ENCODE measurements at places on chromosomes 2 and 18.

DNA sequence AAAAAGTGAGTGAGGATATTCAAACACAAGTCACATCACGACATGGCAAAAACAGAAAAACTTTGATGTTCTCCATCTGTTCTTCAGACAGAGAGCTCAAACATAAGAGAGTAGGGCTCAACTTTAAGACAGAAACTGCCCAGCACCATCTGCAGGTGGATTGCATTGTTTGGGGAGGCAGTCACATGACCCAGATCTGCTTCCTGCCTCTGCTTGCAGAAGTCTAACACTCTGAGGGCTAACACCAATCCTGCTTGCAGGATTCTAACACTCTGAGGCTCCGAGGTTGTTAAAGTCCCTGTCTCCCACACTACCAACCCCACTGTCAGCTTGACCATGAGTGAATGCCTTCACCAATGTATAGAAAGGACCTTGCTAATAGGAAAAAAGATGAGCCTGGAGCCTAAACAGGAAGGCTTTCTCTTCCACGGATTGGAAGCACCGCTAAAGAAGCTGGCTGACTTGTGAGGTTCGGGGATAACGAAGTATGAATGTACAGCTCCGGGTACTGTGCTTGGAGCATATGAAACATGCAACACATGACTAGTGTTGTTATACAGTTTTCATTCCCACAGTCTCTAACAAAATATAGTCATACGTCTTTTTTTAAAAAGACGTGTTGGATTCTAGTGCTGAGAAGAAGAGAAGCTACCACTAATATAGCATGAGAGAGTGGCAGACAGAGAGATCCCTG, 176.6 kb upstream of the CREB1 start:
- peak; percentile 36 for DNase-seq
- peaks cover 10% of the 10 kb centered on the region for H3K4me1 ChIP-seq
- H3K27me3 ChIP-seq, result peaks cover 2% of the 10 kb centered on the region
- H3K27ac ChIP-seq, result no peak overlapping the region
- H3K4me3 ChIP-seq, result no peak overlapping the region

DNA sequence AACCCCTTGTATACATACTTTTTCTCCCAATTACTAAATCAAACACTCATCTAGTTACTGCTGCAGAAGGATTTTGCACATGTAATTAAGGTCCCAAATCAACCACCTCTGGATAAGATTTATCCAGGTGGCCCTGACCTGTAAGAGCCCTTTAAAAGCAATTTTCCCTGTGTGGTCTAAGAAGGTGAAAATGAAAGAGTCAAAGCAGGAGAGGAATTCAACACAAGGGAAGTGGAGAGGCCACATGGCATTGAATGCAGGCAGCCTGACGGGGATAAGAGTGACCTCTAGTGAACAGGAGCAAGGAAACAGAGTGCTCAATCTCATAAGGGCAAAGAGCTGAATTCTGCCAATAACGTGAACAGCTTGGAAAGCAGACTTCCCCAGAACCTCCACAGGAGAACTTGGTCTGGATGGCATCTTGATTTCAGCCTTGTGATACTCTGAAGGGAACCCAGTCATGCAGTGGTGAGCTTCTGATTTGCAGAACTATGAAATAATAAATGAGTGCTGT, 27.2 kb downstream of the PPP3R1 start:
- peaks cover 3% of the 10 kb centered on the region for H3K36me3 ChIP-seq
- peaks cover 68% of the 10 kb centered on the region for H3K4me1 ChIP-seq
- no peak for DNase-seq

GRCh38 chr2:108813732-108814131, 27.2 kb downstream of the CCDC138 start:
- no peak overlapping the region for H3K27ac ChIP-seq
- H3K4me1 ChIP-seq, result no peaks in the 10 kb centered on the region
- no peak overlapping the region for H3K4me3 ChIP-seq

GRCh38 chr2:189500456-189501160, 59.3 kb downstream of the WDR75 start:
- H3K27ac ChIP-seq, result no peak overlapping the region
- DNase-seq, result no peak
- H3K4me1 ChIP-seq, result no peaks in the 10 kb centered on the region
- no peak overlapping the region for H3K4me3 ChIP-seq

- H3K4me1 ChIP-seq, result peaks cover 1% of the 10 kb centered on the region
- peaks cover 9% of the 10 kb centered on the region for H3K36me3 ChIP-seq
- no peak overlapping the region for H3K4me3 ChIP-seq
- DNase-seq, result no peak
These were observed 78.3 kb downstream of the STPG4 start for GRCh38 chr2:47076586-47077441.

DNA sequence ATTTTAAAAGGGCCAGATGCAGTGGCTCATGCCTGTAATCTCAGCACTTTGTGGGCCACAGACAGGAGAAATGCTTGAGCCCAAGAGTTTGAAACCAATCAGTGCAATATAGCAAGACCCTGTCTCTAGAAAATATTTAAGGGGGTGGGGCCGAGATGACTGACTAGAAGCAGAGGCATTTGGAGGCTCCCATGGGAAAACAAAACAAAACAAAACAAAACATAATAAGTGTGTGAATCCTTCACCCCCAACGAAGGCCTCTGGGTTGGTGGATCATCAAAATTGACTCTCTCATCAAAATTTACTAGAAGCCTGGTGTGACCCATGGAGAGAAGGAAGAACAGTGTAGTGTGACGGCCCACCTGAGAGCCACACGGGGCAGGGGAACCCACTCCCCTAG, 560.9 kb downstream of the LRP1B start:
- no peaks in the 10 kb centered on the region for H3K27me3 ChIP-seq
- H3K27ac ChIP-seq, result no peak overlapping the region
- no peaks in the 10 kb centered on the region for H3K4me1 ChIP-seq
- no peak overlapping the region for H3K4me3 ChIP-seq
- no peak for DNase-seq

- no peaks in the 10 kb centered on the region for H3K4me1 ChIP-seq
- no peak for DNase-seq
These were observed 13.1 kb downstream of the MCFD2 start for GRCh38 chr2:46902465-46902864.

- no peaks in the 10 kb centered on the region for H3K4me1 ChIP-seq
- no peak for DNase-seq
- no peak overlapping the region for H3K27ac ChIP-seq
These were observed 191.2 kb downstream of the LRRTM1 start for GRCh38 chr2:80113399-80113798.

GRCh38 chr18:52670896-52671295, 330.9 kb downstream of the DCC start:
- no peaks in the 10 kb centered on the region for H3K27me3 ChIP-seq
- no peak overlapping the region for H3K27ac ChIP-seq
- H3K4me3 ChIP-seq, result no peak overlapping the region
- H3K36me3 ChIP-seq, result no peaks in the 10 kb centered on the region
- no peak for DNase-seq
- no peaks in the 10 kb centered on the region for H3K4me1 ChIP-seq

DNA sequence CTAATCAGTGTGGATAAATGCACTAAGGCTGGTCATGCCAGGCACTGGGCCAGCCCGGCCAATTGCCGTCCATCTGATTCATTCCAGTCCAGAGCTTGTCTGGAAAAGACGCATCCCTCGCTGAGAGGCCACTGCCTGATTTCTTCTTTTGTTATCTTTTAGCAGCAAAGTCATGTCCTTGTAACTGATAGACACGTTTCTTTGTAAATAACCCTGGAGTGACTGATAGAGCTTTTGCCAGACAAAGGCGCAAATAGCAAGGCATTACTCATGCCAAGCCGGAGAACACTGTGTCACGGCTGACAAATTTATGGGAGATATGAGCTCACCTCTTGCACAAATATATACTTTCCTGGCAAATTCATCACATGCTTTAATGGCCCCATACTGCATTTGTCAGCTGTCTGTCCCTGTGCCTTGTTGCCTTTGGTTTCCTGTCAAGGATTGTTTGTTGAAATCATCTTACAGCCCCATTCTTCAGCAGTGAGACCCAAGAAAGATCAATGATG, 164.4 kb downstream of the ETAA1 start:
- H3K27me3 ChIP-seq, result no peaks in the 10 kb centered on the region
- H3K27ac ChIP-seq, result no peak overlapping the region
- DNase-seq, result no peak
- no peaks in the 10 kb centered on the region for H3K4me1 ChIP-seq
- H3K36me3 ChIP-seq, result no peaks in the 10 kb centered on the region

GRCh38 chr2:196099916-196100315, 31.3 kb upstream of the DNAH7 start:
- peaks cover 20% of the 10 kb centered on the region for H3K4me1 ChIP-seq
- no peaks in the 10 kb centered on the region for H3K27me3 ChIP-seq
- no peak for DNase-seq
- H3K36me3 ChIP-seq, result no peaks in the 10 kb centered on the region
- H3K4me3 ChIP-seq, result no peak overlapping the region
- H3K27ac ChIP-seq, result no peak overlapping the region

DNA sequence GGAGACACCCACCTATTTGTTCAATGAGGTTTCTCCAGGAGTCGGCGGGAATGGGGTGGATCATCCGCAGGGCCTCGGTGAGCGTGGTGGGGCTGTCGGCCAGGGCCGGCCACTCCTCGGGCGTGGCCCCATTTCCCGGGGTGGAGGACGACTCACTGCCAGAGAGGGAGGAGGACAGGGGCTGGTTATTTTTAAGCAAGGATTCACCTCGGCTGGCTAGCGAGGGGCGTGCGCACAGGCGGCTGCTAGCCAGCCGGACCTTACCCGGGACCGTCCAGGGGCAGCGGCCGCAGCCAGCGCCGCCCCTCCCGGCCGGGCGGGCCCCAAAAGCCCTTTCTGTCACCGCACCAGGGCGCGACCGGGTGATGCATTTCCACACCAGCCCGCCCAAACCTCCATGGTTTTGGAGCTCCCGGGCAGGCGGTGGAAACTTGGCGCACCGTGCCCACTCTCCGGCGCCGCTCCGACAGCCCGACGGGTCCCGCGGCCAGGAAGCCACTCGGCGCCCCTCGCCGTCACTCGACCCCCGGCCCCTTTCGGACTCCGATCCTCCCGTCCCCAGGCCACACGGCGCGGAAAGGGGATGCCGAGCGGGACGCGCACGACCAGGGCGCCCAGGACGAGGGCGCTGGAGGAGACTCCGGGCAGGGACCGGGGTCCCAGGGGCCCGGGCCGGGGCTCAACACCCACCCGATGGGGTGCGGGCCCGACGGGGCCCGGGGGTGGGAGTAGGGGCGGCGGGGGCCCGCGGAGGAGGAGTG, 57.1 kb downstream of the SNORC start:
- no peak for DNase-seq
- H3K4me1 ChIP-seq, result peaks cover 5% of the 10 kb centered on the region
- H3K36me3 ChIP-seq, result no peaks in the 10 kb centered on the region
- H3K27ac ChIP-seq, result no peak overlapping the region
- H3K4me3 ChIP-seq, result peak overlapping the region; percentile 62

- peak overlapping the region; percentile 30 for H3K27ac ChIP-seq
- H3K4me1 ChIP-seq, result peaks cover 23% of the 10 kb centered on the region
- H3K4me3 ChIP-seq, result no peak overlapping the region
- no peak for DNase-seq
- H3K27me3 ChIP-seq, result no peaks in the 10 kb centered on the region
- H3K36me3 ChIP-seq, result peaks cover 70% of the 10 kb centered on the region
These were observed 58.9 kb downstream of the BMP10 start for GRCh38 chr2:68812251-68812650.

GRCh38 chr2:133426791-133427190, 141.5 kb downstream of the NCKAP5 start:
- no peak overlapping the region for H3K27ac ChIP-seq
- no peak overlapping the region for H3K4me3 ChIP-seq
- no peak for DNase-seq
- H3K4me1 ChIP-seq, result no peaks in the 10 kb centered on the region

DNA sequence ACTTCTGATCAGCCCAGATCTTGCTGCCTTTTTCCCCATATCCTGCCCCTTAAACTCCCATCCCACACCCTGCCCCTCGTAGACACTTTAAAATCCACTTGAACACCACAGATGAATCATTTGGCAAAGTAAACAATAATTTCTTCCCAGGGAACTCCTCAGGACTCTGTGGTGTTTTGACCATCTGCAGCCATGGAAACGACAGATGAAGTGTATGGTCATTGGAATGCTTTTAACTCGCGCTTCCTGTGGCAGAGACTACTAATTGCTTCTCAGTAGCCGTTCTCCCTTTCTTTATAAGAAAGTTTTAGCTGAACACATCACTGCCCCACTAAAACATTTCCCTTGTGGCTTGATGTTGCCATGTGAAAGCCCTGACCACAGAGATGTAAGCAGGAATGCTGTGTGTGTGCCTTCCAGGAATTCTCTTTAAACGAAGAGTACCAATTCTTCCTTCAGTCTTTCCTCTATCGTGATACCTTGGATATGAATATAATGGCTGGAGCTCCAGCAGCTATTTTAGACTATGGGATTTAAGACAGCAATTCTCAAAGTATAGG, 92.7 kb upstream of the PARD3B start:
- no peaks in the 10 kb centered on the region for H3K4me1 ChIP-seq
- H3K36me3 ChIP-seq, result no peaks in the 10 kb centered on the region
- no peak overlapping the region for H3K27ac ChIP-seq
- no peak overlapping the region for H3K4me3 ChIP-seq
- no peak for DNase-seq
- peaks cover 7% of the 10 kb centered on the region for H3K27me3 ChIP-seq

DNA sequence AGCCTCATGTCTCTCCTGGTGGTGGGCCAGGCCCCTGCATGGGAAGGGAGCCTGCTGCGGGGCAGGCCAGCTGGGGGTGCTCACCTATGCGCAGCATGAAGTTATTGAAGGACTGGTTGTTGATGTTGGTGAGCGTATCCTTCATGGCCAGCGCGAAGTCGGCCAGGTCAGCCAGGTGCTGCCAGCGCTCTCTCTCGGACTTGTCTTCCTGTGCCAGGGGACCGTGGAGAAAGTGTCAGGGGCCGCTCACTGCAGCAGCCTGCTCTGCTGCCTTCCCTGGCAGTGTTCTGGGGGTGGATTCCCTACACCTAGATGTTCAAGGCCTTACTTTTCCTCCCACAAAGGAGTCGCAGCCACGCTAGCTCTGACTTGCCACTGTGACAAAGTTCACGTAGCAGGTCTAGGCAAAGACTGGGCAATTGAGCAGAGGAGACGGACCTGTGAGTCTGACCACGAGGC, 28.2 kb downstream of the CENPO start:
- H3K4me1 ChIP-seq, result peaks cover 16% of the 10 kb centered on the region
- no peaks in the 10 kb centered on the region for H3K27me3 ChIP-seq
- H3K36me3 ChIP-seq, result peaks cover 49% of the 10 kb centered on the region
- H3K27ac ChIP-seq, result no peak overlapping the region
- no peak overlapping the region for H3K4me3 ChIP-seq
